Effector CD4-positive, alpha-beta T cell (primary cell): ENCODE measurements at places on chromosomes 3 and 15.

DNA sequence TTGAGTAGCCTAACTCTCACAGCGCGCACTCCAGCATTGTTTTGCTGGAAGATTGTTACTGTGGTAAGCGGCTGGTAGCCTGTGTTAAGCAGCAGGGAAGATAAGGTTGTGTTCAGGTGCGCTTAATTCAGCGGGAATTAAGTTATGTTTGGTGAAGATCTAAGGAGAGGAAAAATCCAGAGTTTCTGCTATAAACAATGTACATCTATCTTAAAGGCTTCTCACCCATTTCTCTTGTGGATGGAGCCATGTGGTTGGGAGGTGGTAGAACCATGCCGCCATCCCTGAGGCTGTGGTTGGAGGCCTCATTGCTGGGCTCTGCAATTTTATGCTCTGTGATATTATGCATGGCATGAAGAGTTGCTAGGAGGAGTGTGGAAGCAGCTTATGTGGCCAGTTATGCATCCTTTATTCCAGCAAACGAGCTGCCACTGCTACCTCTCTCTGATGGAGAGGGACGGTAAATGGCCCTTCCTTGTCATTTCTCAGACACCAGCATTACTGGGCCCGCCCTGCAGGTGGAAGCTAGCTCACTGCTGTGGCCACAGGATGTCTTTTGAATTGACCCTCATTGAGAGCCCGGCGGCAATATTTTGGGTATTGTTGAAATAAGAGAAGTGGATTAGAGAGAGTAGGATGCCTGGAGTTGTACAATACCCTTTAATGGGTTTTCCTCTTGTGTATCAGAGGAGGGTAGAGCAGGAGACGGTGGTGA, 1.3 kb downstream of the MINAR1 start:
- DNase-seq: no peak

GRCh38 chr15:59933607-59934006, 70.5 kb upstream of the FOXB1 start:
- no peak for DNase-seq

DNA sequence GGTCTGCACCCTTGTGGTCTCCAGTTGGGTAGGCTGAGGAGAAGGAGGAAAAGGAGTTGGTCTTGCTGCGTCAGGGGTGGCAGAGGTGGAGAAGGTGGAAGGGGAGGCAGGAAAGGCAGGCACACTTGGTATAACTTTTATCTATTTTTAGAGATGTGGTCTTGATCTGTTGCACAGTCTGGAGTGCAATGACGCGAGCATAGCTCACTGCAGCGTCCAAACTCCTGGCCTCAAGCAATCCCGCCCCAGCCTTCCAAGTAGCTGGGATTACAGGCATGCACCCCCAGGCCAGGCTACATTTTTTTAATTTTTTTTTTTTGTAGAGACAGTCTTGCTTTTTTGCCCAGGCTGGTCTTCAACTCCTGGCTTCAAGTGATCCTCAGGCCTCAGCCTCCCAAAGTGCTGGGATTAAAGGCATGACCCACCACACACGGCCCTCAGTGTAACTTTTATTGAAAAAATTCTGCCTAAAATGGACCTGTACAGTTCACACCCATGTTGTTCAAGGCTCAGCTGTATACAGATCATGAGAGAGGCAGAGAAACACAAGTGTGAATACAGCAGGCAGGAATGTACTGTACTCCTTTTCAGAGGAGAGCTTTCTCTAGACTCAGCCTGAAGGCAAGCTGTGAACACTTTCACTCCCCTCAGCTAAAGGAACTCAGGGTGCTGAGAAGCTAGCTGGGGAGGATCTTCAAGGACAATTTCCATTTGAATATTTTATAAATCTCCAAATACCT, 2.1 kb upstream of the RHOV start:
- no peak for DNase-seq

DNA sequence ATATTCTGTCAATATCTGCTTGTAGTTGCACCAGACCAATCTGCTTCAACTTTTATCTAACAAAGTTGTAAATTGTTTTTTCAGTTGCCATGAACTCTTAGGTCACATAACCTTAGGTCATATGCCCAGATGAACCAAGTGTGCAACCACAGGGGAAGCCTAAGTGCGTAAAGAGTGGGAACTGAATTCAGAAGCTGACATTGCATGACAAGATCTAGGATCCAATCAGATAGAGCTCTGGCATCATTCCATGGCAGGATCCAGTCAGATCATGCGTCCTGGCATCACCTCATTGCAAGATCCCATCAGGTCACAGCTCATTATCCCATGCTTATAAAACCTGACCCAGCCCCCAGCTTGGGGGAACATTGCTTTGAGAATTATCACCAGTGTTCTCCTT, 18.9 kb upstream of the IFT57 start:
- DNase-seq: no peak

GRCh38 chr3:134892761-134893160, 97.7 kb downstream of the EPHB1 start:
- DNase-seq: no peak

DNA sequence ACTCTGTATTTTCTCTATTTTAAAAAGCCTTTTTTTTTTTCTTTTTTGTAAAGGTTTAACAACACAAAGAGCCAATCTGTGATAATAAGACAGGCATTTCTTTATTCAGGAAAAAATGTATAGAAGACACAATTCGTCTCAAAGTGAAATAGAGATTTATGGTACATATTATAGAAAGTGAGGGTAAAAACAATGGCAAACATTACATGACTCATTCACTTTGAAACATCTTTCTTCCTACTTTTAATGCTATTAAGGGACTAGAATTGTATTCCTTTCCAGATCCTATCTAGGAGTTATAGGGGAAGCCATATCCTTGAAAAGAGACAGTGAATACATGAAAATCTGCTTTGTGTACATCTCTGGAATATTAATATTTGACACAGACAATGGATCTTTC, 137.1 kb upstream of the MCTP2 start:
- no peak for DNase-seq
